ENCODE measurements at places on chromosomes 16 and 17. TPM values are rescaled to one million over a fixed set of nuclear protein-coding genes. Genes with fewer than 3 reads are reported as not detected.

DNA sequence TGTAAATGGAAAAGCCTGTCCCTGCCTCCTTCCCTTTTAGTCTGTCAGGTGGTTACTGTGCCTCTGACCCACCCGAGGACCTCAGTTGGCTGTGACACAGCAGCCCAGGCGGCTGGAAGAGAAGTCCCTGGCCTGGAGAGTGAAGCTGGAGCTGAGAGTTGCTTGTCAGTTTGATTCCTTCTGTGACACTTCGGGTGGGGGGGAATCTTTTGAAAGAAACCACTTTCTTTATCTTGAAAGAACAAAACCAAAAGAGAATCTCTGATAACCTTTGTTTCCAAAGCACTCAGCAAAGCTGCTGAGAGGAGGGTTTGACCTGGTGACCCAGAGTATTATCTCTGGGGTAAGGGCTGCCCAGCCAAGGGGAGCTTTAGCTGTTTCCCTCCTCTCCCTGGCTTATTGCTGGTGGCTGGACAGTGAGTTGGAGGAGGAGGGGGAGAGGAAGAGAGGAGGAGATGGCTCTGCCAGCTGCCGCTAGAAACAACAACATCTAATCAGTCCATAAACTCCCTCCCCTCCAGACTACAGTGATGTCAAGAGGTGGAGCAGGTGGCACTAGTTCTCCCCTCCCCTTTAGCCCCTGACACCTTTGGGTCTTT, 34.0 kb downstream of the YPEL2 start:
- DNase-seq: peak; percentile 36

DBF4B gene
- total RNA-seq: 4.8 TPM

NOTUM gene
- 0.27 TPM for total RNA-seq

DNA sequence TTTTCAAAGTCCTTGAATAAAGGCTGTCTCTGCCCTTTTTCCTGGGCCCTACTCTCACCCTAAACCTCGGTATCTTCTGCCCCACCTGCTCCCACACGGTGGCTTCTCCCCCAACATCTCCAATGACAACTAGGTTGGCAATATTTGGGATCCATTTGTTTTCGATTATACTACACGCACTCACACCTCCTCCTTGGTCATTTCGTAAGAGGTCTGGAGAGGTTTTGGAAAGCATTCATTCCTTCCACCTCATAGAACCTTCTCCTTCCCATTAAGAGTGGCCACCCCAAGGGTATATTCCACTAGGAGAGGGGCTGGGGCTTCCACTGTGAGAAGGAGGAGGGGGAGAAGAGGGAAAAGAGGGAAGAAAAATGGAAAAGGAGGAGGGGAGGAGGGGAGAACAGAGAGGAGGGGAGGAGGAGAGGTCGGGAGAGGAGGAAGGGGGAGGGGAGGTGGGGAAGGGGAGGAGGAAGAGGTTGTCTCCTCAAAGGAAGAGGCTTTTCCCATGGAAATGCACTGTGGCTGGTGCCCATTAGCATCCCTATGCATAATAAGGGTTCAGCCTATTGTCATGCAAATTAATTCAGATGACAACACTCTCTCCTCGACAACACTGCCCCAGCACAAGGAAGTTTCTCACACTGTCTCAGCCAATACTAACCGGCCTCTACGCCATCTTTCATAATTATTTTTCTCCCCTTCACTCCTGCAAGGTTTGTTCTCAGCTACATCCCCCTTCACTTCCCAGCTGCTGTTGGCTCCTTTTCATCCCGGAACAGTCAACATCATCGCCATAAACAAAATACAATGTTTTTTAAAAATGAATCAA, 30.0 kb downstream of the SOX9 start:
- DNase-seq: no peak

DNA sequence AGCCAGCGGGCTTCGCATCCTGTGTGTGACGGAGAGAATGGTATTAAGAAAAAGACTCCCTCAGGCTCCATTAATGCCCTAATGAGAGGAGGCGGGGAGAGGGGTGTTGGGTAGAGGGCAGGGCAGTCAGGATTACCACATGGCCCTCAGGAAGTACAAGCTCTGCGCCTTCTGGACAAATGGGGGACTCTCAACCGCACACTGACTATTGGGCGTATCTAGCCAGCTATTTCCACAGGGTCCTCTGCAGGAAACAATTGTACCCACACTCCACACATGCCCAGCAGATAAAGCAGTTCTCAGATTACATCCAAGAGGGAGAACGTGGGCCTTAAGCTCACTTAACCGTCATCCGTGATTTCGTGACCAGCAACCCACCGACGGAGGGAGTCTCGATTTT, 14.7 kb downstream of the NXN start:
- DNase-seq: no peak

DNA sequence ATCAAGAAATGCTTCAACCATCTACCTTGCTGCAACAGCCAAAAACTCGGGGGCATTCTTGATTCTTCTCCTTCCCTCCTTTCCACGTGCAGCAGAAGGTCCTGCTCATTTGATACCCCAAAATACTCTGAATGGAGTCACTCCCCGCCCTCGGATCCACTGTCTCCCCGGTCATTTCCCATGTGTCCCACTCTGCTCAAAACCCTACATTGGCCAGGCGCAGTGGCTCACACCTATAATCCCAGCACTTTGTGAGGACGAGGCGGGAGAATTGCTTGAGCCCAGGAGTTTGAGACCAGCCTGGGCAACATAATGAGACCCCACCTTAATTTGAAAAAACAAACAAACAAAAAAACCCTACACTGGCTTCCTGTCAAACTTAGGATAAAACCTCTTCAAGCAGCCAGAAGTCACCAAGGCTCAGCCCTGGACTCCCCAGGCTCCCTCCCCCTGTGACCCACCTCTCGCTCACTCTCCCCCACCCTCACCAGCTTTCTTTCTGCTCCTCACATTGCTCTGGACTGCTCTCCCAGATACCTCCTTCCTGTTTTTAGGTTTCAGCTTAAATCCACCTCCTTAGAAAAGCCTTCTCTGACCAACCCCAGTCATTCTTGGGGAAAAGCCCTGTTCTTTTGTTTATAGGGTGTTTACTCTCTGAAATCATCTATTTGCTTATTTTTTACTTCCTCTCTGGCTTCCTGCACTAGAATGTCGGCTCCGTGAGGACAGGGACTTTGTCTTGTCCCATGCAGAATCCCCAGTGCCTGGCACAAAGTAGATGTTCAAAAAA, 2.8 kb downstream of the SLC13A2 start:
- no peak for DNase-seq

- no peak for DNase-seq
These were observed 144.4 kb downstream of the ZNF18 start for GRCh38 chr17:11852912-11853311.

PROCA1 gene
- 3.5 TPM for total RNA-seq

AHSP gene
- total RNA-seq: 1.6 TPM

LITAFD gene
- total RNA-seq: not detected

GRCh38 chr16:2692251-2692947, 10.1 kb downstream of the KCTD5 start:
- DNase-seq: no peak

- no peak for DNase-seq
These were observed 32.8 kb upstream of the ABCC12 start for GRCh38 chr16:48188449-48189102.

DNA sequence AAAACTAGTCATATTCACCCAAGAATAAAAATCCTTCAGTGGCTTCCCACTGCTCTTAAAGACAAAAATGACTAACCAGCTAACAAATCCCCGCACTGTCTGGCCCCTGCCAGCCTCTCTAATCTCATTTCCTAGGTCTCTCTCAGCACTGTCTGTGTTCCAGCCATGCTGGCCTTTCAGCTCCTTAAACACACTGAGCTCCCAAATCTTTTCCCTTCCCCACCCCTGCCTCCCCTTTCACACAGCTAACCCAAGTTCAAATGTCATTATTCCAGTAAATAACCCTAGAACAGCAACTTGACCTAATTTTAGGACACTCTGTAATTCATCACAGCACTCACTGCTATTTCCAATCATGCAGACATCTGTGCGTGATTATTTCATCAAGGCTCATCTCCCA, 7.8 kb downstream of the SHCBP1 start:
- no peak for DNase-seq

DNA sequence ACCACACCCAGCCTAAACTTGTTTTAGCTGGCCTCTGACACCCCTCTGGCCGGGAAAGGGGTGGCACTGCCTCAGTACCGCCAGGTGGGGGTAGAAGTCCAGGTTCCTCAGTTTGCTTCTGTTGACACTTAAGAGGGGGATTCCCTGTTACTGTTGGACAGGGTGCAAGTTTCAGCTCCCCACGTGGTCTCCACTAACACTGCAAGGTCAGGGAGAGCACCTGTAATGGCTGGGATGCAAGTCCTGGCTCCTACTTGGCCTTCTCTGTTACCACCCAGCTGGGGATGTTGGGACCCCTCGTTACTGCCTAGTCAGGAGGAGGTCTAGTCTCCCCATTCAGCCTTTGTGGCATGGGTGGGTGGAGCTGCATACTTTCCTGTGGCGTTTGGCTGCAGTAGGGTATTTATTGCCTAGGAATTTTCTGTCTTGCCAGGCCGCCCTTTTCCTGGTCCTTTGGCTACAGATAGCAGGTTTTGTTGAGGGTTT, 10.6 kb upstream of the MFAP4 start:
- DNase-seq: no peak

TIMP2 gene
- total RNA-seq: 29.6 TPM

- DNase-seq: no peak
These were observed 16.1 kb downstream of the AMFR start for GRCh38 chr16:56409195-56409594.

DNAI2 gene
- 0.27 TPM for total RNA-seq

DNA sequence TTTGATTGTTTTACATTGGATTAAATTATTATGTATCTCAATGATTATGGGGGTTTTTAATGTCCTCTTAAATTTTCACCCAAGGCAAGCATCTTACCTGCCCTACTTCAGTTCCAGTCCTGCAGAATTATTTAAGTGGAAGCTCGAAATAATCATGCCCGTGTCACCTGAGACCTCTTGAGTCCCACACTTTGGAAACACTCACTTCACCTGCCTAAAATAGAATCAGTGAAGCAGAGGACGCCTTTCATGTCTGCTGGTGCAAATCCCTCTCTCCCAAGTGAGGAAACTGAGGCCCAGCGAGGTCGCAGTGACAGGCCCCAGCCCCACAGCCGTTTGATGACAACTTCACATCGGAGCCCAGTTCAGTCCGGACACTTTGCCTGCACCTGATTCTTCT, 284.6 kb downstream of the C16orf95 start:
- no peak for DNase-seq

- no peak for DNase-seq
These were observed 18.2 kb upstream of the CMTM4 start for GRCh38 chr16:66714654-66715307.

GRCh38 chr17:68993112-68993511, 37.9 kb upstream of the ABCA8 start:
- DNase-seq: no peak

DNA sequence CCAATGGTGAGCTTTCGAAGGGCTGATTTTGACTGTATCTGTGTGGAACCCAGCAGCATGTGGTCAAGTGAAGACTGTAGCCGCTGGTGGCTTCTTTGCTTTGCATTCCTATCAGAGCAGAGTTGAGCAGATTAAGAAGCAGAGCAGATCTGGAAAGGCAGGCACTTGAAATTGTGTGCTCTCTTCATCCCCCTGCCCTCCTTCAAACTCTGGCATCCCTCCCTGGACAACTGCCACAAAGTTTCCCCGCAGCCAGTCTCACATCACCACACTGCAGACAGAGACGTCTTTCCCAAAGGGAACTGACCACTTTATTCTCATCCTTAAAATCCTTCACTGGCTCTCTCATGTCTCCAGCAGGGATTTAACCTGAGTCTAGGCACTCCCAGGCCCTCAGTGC, 237.1 kb upstream of the DYNLRB2 start:
- DNase-seq: no peak

DNA sequence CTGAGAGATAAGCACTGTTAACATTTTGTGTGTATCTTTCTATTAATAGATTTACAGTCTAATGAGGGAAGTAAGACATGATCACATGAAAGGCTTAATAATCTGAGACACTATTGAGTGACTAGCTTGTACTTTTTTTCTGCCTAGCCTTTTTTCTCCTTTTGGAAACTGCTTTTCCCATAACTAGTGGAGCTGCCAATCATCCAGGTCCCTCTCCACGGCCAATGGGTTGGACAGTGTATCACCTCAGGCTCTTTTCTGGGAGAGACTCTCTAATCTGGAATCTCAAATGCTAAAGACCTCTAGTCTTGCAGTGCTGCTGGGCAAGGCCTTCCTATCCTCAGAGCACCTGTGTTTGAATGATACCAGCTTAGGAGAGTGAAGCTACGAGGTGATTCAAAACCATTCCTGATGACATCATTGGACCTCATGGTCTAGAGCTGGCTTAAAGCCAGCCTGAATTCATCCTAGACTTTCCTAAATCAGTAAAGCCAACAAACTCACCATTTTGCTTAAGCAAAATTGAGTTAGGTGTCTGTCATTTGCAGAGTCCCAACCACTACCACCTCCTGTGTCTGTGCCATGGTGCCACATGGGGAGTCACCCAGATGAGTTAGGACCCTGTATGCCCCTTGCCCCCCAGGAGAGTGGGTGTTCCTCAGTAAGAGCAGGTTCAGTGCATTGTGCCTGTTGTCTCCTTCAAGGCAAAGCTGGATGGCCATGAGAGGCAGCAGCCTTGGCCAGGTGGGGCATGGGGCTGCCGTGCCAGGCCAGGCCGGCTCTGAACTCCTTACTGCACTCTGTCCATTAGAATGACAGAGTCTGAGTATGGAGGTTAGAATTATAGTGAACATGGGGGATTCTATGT, 62.9 kb downstream of the SPECC1 start:
- DNase-seq: no peak

DNA sequence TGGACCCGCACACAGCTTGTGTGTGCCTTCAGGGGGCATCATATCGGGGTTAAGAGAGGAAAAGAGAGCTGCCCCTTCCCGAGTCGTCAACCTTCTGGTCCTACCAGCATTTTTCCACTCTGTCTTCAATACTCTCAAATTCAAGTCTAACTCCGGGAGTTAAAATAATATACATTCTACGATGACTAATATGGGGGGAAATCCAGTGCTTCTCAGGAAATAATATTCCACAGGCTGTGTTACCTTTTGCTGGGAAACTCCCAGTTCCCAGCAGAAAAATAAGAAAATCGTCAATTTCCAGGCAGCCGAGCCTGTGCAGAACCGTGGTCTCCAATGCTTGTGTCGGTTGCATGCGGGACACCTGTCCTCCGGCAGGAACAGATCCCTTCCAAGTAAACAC, 105.0 kb upstream of the FOXF1 start:
- DNase-seq: no peak

DNA sequence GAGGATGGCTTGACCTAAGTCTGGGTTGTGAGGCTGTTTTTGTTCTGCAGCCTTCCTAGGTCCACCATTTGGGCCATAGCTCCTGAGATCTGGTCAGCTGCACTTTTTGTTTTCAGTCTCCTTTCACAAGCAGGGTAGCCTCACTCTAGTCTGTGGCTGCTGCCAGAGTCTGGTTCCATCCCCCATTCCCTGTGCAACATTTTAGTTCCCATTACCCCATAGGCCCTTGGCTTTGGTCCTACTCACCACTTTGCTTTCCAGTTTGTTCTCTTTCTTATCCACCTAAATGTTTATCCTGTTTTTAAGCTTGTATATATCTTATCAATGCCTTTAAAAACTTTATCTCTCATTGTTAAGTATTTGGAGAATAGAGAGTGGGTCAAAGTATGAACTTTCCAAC, 6.5 kb upstream of the XYLT2 start:
- no peak for DNase-seq

- DNase-seq: no peak
These were observed 28.2 kb downstream of the ADAMTS18 start for GRCh38 chr16:77406680-77407079.
